Upper lobe of left lung (tissue), 6 donors: ENCODE measurements at places on chromosomes 13 and 19. TPM values are rescaled to one million over a fixed set of nuclear protein-coding genes. Genes with fewer than 3 reads are reported as not detected.

DNA sequence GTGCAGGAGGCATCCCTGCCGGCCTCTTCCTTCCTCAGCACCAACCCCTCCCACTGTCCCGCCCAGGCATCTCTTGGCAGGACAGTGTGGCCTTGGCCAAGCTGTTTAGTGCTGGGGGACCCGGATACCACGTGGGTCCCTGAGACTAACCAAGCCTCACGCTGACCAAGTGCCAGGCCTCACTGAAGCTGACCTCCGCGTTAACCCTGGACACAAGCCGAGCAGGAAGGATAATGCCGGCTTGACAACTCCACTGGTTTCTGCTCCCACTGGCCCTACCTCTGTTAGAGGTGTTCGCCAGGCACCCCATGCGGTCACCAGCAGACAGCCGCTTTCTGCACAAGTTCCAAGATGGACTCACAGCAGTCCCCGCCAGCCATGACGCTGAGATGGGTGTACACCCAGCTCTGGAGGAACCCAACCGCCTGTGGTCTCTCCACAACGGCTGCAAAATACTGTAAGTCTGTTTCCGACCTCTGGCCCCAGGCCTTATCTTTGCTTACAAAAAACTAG, 12.4 kb downstream of the GRTP1 start:
- no peak overlapping the region for H3K27ac ChIP-seq
- no peaks in the 10 kb centered on the region for H3K4me1 ChIP-seq
- H3K36me3 ChIP-seq = no peaks in the 10 kb centered on the region
- H3K27me3 ChIP-seq = no peaks in the 10 kb centered on the region

DNA sequence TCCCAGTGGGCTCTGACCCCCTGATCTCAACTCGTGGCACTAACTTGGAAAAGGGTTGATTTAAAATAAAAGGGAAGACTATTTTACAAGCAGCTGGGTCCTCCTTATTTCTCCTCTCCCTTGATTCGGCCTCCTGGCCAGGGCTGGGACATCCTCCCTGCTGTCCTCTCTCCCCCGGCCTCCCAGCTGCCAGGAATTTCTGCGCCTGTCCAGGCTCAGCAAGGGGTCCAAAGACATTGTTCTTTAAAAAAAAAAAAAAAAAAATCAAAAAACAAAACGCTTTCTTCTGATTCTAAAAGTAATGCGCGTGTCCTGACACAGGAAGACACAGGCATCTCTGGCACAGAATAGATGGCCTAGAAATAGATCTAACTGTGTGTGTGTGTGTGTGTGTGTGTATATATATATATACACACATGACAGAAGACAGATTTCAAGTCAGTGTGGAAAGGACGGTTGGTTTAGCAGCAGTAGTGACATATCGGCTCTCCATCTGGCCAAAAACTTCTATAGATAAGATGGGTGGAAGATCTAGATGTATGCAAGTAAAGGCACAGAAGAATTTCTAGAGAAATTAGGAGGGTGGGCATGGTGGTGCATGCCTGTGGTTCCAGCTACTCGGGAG, 12.3 kb upstream of the LENG8 start:
- DNase-seq = no peak
- peaks cover 8% of the 10 kb centered on the region for H3K4me1 ChIP-seq
- no peaks in the 10 kb centered on the region for H3K27me3 ChIP-seq
- H3K4me3 ChIP-seq = no peak overlapping the region

BEST2 gene
- total RNA-seq = 0.11 TPM

CEACAM3 gene
- total RNA-seq = 6.0 TPM

VAV1 gene
- total RNA-seq = 42.1 TPM

KLK10 gene
- 4.8 TPM for total RNA-seq

- H3K4me1 ChIP-seq = no peaks in the 10 kb centered on the region
- no peaks in the 10 kb centered on the region for H3K27me3 ChIP-seq
- H3K27ac ChIP-seq = no peak overlapping the region
- no peaks in the 10 kb centered on the region for H3K36me3 ChIP-seq
- no peak for DNase-seq
Observed at GRCh38 chr19:36266375-36266961, 51.6 kb downstream of the ZNF146 start.

DNA sequence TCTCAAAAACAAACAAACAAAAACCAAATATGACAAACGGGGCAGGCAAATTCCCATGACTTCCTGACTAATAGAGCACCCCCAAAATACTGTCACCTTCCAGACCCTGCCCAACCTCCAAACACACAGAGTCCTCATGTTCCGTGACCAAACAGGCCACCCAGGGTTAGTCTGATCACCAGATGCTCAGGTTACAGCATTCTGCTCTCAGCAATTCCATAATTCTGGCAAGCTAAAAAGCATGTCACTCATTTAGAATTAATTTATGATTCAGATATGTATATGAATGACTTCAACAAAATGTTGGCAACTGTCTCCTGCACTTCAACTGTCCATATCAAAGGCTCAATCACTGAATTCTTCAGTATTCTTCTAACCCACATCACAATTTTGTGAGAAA, 52.4 kb downstream of the ZIC5 start:
- no peaks in the 10 kb centered on the region for H3K27me3 ChIP-seq
- H3K27ac ChIP-seq = no peak overlapping the region
- no peaks in the 10 kb centered on the region for H3K36me3 ChIP-seq
- H3K4me3 ChIP-seq = no peak overlapping the region

DNA sequence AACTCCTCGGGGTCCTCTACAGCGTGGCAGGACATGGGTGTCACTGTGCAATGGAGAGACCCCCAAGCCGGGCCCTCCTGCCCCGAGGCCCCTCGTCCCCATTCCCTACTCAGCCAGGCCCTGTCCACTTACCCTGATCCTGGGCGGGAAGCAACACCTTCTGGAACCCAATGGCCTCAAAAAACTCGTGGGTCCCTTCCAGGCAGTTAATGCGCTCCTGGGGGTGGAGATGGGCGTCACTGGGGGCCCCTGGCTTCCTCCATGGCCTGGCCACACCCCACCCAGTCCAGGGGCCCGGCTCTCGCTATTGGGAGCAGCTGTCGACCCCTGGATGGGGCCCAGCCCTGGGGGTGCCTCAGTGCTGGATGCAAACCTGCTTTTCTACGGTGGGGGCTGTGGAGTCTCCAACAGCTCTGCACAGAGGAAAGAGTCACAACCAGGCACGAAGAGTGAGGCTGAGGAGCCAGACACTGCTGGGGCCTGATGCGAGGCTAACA, 10.8 kb downstream of the UBXN6 start:
- no peaks in the 10 kb centered on the region for H3K4me1 ChIP-seq
- DNase-seq = no peak
- H3K4me3 ChIP-seq = no peak overlapping the region
- H3K27me3 ChIP-seq = no peaks in the 10 kb centered on the region
- H3K36me3 ChIP-seq = peaks cover 34% of the 10 kb centered on the region

- H3K4me3 ChIP-seq = no peak overlapping the region
- H3K27me3 ChIP-seq = no peaks in the 10 kb centered on the region
- DNase-seq = no peak
- no peak overlapping the region for H3K27ac ChIP-seq
- no peaks in the 10 kb centered on the region for H3K36me3 ChIP-seq
Observed at GRCh38 chr13:93927431-93927830, 552.1 kb downstream of the DCT start.

DNA sequence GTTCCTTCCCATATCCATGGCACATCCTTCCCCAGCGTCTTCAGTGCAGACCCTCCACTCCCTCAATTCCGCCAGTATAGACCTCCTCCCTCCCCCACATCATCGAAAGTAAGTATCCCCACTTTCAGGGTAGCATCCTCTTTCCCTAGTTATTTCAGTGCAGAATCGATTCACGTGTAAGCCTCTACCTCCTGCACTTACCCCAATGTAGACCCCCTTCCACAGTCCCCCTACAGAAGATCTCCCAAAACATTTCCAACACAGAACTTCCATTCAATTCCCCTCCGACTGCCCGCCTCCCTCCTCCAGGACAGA, 664 bp downstream of the IRF3 start:
- H3K4me1 ChIP-seq = peaks cover 17% of the 10 kb centered on the region
- no peaks in the 10 kb centered on the region for H3K27me3 ChIP-seq
- peaks cover 25% of the 10 kb centered on the region for H3K36me3 ChIP-seq
- DNase-seq = no peak

DNA sequence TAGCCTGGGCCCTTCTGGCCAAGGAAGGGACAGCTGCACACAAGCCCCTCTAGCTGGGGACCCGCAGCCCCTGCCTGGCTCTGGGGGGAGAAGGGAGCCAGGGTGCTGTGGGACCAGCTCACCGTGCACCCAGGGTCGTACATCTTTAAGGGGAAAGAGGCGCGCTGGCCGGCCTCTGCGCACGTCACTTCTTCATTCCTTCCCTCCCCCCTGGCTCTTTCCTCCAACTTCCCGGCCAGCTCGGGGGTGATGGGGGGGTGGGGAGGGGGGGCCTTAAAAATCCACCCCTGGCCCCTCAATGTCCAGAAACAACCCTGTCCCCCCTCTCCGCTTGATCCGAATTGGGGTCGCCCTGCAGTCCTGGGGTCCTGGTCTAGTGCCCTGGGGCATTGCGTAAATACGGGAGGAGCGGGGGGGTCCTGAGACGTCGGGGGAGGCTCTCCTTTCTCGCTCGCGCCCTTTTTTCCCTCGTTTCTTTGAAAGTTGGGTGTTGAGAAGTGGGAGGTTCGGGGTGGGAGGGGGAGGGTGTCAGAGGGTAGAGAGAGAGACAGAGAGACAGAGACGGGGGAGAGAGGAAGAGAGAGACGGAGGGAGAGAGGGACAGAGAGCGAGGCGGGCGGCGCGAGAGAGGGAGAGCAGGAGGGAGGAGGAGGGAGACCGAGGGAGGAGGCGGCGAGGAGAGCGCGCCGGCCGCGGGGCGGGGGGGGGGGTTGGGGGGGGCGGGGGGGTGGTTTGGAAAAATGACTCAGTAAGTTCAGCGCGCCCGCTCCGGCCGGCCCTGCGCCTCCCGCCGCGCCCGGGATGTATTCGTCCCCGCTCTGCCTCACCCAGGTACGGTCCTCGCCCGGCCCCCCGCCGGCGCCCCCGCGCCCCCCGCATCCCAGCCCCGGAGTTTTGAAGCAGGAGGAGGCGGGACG, at the start of gene NFIC:
NFIC (plus strand) TSS at position 748 of the 917 bp plus-strand sequence; CDS start at position 802, 54 bp downstream.
- DNase-seq = peak; percentile 94
- peaks cover 34% of the 10 kb centered on the region for H3K4me1 ChIP-seq
- no peaks in the 10 kb centered on the region for H3K36me3 ChIP-seq

DNA sequence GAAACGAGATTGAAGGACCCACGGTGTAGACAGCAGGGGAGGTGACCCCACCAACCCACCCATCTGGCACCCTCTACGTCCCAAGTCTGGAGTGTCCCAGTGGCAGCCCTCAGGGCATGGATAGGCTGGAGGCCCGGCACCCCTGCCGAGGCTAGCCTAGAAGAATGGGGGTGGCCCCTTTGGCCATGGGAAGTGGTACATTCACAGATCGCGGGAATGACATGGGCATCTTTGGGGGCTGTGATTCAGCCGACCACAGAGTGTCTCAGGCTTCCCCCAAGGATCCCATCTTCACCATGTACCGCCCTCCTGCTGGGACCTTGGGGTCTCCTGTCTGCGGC, 11.3 kb upstream of the MKNK2 start:
- H3K4me3 ChIP-seq = peak overlapping the region; percentile 70
- no peaks in the 10 kb centered on the region for H3K36me3 ChIP-seq
- peak overlapping the region; percentile 100 for H3K27ac ChIP-seq

RAB4B gene
- total RNA-seq = 62.9 TPM

DNA sequence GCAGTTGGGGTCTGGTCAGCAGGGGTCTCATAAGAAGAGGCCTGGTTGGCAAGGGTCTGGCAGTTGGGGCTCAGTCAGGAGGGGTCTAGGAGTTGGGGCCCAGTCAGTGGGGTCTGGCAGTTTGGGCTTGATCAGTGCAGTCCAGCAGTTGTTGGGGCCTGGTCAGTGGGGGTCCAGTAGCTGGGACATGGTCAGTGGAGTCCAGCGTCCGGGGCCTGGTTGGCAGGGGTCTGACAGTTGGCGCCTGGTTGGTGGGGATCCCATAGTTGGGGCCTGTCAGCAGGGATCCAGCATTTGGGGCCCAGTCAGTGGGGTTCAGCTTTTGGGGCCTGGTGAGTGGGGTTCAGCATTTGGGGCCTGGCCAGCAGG, 60.5 kb upstream of the TPM4 start:
- H3K4me1 ChIP-seq = no peaks in the 10 kb centered on the region
- no peak overlapping the region for H3K27ac ChIP-seq
- H3K27me3 ChIP-seq = no peaks in the 10 kb centered on the region

GRCh38 chr19:55206664-55207500, 2.4 kb downstream of the PTPRH start:
- H3K4me1 ChIP-seq = peaks cover 5% of the 10 kb centered on the region
- no peaks in the 10 kb centered on the region for H3K27me3 ChIP-seq
- H3K36me3 ChIP-seq = no peaks in the 10 kb centered on the region

MCEMP1 gene
- 9.4 TPM for total RNA-seq

DNA sequence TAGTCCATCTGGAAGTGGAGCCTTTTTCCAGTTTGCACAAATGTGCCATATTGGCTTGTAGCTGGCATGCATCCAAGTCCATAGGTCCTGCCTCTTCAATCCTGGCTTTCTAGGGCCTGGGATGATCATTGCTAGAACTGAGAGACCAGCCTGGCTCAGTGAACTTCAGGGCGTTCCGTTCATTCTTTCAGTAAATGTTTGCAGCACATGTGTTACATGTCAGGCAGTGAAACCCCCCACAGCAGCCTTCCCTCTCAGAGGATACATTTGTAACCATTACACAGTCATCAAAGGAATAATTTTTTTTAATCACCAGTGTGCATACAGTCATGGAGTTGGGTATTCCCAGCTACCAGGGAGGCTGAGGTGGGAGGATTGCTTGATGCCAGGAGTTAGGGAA, 9.7 kb downstream of the FUT2 start:
- H3K36me3 ChIP-seq = no peaks in the 10 kb centered on the region
- no peaks in the 10 kb centered on the region for H3K27me3 ChIP-seq
- no peak overlapping the region for H3K27ac ChIP-seq

DNA sequence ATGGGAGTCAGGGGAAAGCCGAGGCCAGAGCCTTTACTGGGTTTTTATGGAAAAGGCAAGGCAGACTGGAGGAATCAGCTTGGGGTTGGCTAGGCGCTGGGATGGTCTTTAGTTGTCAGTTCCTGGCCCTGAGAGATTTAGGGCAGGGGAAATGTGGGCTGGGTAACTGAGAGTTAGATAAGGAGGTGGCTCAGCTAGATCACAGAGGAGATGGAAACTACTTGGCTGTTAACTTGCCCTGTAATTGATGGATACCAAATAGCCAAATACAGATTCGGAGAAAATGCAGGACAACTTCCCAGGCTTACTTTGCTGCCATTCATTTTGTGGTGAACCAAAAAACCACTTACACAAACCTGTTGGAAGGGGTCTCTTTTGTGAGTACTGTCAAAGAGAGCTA, 54.0 kb downstream of the LRCH1 start:
- H3K27ac ChIP-seq = peak overlapping the region; percentile 77
- DNase-seq = no peak
- H3K4me3 ChIP-seq = no peak overlapping the region
- H3K36me3 ChIP-seq = no peaks in the 10 kb centered on the region

DNA sequence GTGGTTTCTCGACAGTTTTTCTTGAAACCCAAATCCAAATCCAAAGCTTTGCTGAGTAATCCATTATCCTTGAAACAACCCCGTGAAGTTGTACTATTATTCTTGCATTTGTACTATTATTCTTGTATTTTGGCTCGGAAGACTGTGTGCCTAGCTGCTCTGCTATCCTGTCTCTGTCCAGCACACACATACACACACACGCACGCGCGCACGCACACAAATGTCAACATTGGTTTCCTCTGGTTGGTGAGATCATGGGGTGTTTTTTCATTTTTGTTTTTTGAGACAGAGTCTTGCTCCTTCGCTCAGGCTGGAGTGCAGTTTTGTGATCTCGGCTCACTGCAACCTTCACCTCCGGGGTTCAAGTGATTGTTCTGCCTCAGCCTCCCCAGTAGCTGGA, 14.9 kb upstream of the KLK4 start:
- H3K4me1 ChIP-seq = peaks cover 5% of the 10 kb centered on the region
- no peak for DNase-seq
- H3K36me3 ChIP-seq = no peaks in the 10 kb centered on the region
- H3K27ac ChIP-seq = no peak overlapping the region
- H3K4me3 ChIP-seq = no peak overlapping the region
- H3K27me3 ChIP-seq = no peaks in the 10 kb centered on the region

C1QTNF9B gene
- not detected for total RNA-seq
